CD4-positive, alpha-beta T cell treated with Interleukin-15 for 4 hours (primary cell): ENCODE measurements at places on chromosomes 7 and 10.

DNA sequence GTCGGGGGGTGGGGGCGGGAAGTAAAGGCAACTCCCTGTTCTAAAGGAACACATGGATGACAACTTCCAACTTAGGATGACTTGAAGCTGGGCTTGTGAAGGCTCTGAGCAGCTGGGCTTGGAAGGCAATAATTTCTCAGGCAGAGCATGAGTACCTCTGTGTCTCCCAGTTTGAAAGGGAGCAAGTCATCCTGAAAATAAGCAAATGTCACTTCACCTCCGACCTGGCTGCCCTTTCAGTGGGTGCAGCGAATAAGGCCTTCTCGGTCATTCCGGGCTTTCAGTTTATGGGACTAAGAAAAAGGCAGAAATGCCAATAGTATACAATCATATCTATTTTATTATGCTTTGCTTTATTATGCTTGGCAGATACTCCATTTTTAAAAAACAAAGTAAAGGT is 15.3 kb upstream of the ADAMTS14 start:
- DNase-seq: no peak

DNA sequence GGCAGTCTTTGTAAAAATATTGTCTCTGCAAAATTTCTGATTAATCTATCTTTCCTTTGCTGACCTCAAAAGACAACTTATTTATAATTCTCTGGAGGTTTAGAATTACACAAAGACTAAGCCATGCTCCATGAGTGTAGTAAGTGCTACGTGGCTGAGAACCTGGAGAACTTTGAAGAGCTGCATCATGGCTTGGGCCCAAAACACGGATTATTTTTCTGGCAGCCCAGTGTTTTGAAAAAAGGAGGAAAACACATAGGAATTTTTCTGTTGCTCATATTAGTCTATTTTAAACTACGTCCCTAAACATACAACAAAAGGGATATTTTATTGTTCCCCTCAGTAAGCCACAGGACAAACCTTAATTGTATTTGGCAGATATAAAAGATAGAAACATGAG is 360.7 kb upstream of the MYO3A start:
- DNase-seq: no peak

GRCh38 chr7:26645121-26645520 is 219.3 kb downstream of the SKAP2 start:
- DNase-seq: no peak

GRCh38 chr10:48926764-48927540 is 12.7 kb downstream of the LRRC18 start:
- DNase-seq: no peak

- DNase-seq: no peak
Measured at GRCh38 chr7:74222851-74223710, 13.3 kb downstream of the LAT2 start.

DNA sequence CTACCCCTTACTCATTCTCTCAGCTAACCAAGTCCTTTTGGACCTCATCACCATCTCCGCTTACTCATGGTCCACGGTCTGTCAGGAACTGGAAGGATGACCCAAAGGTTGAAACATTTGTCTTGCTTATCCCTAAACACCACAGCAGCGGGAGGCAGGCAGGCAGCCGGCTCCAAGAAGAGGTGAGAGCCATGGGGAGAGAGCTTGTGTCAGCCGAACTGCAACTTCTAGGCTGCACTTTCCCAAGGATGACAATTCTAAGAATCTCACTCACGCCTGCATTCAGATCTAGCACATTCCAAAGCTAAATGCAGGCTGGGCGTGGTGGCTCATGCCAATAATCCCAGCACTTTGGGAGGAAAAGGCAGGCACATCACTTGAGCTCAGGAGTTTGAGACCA is 86.0 kb downstream of the SPDYE5 start:
- no peak for DNase-seq

DNA sequence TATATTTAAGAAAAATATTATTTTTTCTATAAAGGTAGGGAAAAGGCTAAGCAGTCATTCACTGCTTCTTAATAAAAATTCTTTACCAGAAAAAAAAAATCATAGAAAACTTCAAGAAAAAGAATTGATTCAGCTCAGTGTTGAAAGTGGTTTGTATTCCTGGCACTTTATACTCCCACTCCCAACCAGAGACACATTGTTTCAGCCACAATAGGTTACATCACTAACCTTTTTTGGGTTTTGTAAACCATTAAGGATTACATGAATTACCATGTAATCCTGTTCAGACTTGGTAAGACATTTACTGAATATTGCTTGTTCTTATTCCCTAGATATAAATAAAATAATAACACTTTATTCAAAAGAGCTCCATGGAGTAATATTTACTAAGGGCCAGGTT is 46.6 kb downstream of the MINPP1 start:
- DNase-seq: no peak

- DNase-seq: peak; percentile 32
Measured at GRCh38 chr10:125982260-125982948, 86.0 kb downstream of the FANK1 start.

DNA sequence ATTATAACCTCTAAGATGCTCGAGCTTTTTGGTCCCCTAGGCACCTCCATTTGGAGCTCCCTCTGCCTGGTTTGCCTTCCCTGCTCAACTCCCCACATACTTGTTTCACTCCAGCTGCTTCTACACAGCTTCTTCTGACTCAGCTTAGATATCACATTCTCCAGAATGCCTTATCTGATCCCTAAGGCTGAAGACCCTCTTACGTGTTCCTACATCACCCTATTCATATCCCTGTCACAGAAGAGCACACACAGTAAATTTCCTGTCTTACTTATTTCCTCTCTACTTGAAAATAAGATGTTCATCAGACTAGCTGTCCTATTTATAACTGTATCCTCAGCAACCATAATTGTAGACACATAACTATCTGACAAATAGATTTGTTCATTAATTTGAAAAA is 61.3 kb upstream of the RNF148 start:
- DNase-seq: no peak

DNA sequence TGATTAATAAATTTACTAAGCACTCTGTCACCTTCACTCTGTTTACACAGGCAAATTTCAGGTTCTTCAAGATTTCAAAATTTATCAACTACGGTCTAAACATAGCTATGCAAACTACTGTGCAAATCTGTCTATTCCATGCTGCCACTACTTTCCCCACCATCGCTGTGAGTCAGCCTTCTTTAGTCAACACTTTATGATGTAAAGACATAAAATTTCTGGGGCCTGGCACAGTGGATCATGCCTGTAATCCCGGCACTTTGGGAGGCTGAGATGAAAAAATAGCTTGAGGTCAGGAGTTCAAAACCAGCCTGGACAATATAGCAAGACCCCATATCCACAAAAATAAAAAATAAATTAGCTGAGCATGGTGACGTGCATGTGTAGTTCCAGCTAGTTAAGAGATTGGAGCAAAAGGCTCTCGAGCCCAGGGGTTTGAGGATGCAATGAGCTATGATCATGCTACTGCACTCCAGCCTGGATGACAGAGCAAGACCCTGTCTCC is 42.6 kb downstream of the CNOT4 start:
- DNase-seq: no peak

- no peak for DNase-seq
Measured at GRCh38 chr10:75430000-75430763, 1.2 kb upstream of the LRMDA start.

GRCh38 chr7:93011351-93012294 is 106.2 kb downstream of the SAMD9 start:
- no peak for DNase-seq

GRCh38 chr10:75475460-75476182 is 44.2 kb downstream of the LRMDA start:
- no peak for DNase-seq

GRCh38 chr10:73855413-73855812 is 18.9 kb downstream of the CAMK2G start:
- no peak for DNase-seq

- DNase-seq: no peak
Measured at GRCh38 chr10:96238646-96239623, 32.4 kb downstream of the BLNK start.

- DNase-seq: no peak
Measured at GRCh38 chr7:45717537-45718235, 143.5 kb downstream of the ADCY1 start.
